ENCODE measurements at places on chromosomes 13 and 19.

DNA sequence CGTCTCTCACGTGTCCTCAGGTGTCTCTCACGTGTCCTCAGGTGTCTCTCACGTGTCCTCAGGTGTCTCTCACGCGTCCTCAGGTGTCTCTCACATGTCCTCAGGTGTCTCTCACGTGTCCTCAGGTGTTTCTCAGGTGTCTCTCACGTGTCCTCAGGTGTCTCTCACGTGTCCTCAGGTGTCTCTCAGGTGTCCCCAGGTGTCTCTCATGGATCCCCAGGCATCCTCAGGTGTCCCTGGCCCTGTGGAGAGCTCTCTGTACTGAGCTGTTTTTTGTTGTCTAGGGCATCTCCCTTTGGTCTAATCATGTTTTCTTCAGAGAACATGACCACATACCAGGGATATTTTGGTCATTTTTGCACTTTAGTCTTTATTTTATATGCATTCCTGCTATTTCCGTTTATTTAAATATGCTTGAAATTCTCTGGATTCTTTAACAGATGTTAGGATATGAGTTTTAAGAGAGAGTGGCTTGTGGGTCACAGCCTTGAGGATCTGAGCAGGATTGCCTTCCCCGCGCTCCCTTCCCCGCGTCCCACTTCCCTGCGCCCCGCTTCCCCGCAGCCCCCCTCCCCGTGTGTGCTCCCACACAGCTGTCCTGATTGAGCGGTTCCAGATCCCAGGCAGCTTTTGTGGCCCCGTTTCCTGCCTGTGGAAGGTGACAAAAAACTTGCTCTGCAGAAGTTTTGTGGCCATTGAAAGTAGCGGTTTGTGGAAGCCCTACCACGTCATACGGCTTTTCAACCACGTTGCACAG is 31.9 kb downstream of the ATP4B start:
- DNase-seq, result no peak

DNA sequence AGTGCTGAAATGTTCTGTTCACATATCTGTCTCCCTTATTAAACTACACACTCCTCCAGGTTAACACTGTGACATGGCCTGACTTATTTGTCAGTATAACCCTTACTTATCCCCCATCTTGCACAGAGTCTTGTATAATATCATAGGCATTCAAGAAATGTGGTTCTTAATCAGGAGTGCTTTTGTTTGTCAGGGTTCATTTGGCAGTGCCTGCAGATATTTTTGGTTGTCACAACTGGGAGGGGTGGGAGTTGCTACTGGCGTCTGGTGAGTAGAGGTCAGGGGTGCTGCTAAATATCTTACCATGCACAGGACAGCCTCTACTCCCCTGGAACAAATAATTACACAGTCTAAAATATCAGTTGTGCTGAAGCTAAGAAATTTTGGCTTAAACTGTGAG is 20.4 kb upstream of the OBI1 start:
- no peak for DNase-seq

DNA sequence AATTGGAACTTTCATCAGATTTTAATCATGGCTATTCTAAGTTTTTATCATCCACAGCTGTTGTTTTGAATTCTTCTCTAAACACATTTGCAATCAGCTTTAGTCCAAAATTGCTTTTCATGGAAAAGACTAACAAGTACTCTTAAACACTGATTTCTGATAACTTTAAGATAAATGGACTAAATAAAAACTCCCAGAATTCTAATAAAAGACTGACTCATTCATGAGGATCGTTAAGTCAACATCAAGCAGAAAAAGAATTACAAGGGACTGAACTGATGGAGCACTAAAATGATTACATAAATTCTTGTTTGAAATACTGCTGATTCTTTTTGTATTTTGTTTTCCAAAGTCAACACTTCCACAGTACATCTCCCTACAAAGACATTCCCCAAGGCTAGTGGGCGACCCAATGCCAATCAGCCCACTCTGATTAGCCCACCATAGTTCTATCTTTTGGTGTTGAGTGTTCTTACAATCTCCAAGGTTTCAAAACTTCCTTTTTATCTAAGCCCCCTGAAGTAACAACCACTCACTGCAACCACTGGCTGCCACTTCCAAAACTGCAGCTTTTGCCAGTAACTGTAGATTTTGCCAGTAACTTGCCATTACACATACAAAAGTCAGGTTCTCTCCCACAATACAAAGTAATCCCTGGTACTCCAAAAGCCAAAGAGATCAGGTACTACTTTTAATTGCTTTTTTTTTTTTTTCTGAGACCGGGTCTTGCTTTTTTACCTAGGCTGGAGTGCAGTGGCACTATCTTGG is 14.0 kb upstream of the NAA16 start:
- no peak for DNase-seq

- no peak for DNase-seq
Observed at GRCh38 chr13:29868581-29868980, 18.2 kb upstream of the UBL3 start.

- no peak for DNase-seq
Observed at GRCh38 chr19:51800473-51801244, 5.7 kb downstream of the FPR3 start.

- DNase-seq, result peak; percentile 63
Observed at GRCh38 chr19:50803633-50804419, 13.6 kb downstream of the ACP4 start.
